ENCODE measurements at places on chromosomes 7 and 10.

- no peak for DNase-seq
Observed at GRCh38 chr10:31090894-31091607, 59.4 kb upstream of the ZNF438 start.

- no peak for DNase-seq
Observed at GRCh38 chr7:114095885-114096284, 177.1 kb upstream of the PPP1R3A start.

- no peak for DNase-seq
Observed at GRCh38 chr7:100352984-100353684, 4.8 kb upstream of the PILRB start.

GRCh38 chr7:29806208-29806994 lies at the start of gene WIPF3:
TSS of gene WIPF3 (plus strand) at chr7:29806508. CDS start at chr7:29834725, 28,217 bp downstream.
- DNase-seq: no peak

DNA sequence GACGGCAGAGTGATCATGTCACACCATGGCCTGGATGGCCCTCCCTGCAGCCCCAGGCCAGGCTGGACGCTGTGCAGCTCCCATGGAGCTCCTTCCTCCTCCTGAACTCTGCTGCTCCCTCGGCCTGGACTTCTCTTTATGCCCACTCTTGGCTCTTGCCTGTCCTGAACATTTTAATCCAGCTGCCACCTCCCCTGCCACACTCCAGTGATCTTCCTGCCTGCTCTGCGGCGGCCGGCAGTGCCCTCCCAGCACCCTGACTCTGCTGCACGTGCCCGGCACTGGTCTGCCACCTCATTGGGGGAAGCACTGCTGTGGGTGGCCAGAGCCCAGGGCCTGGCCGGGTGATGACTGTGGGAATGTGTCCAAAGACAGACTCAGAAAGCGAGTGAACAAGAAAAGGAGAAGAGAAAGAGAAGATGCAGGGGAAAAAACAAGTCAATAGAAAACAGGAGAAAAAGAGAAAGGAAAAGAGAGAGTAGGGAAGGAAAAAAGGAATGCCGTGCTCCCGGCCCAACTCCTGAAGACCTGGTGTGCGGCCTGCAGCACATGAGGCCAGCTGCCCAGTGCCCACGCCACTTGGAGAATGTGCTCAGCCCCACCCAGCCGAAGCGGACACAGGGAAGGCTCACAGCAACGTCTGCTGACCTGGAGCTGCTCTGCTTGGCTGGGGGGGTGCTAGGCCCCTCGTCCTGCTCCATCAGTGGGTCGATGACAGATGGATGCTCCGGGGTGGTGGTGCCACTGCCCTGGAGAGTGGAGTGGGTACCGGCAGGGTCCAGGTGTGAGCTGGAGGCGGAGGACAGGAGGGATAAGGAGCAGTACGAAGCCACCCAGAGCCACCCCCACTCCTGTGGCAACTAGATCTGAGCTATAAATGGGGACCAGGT lies 115.9 kb downstream of the DLG5 start:
- DNase-seq: no peak

DNA sequence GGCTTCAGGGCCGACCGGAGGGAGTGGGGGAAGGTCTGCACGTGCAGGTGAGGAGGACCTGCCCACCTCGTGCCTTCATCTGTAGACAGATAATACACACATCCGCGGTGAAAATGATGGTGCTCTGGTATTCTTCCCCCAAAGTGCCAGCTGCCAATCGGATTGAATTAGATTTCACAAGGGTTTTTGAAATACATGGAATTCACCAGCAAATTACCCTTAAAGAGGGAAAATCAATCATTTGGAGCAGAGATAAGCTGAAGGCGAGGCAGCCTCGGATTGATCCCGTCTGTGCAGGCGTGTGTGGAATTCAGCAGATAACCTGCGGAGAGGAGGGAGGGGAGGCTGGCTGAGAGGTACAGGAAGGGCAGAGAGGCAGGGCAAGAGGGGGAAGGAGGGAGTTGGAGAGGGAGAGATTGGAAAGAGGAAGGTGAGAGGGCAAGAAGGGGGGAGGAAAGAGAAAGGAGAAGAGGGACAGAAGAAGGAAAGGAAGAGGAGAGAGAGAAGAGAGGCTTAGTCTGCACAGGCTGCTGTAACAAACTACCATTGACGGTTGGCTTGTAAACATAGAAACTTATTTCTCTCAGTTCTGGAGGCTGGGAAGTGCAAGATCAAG lies 84.2 kb downstream of the C10orf105 start:
- no peak for DNase-seq

DNA sequence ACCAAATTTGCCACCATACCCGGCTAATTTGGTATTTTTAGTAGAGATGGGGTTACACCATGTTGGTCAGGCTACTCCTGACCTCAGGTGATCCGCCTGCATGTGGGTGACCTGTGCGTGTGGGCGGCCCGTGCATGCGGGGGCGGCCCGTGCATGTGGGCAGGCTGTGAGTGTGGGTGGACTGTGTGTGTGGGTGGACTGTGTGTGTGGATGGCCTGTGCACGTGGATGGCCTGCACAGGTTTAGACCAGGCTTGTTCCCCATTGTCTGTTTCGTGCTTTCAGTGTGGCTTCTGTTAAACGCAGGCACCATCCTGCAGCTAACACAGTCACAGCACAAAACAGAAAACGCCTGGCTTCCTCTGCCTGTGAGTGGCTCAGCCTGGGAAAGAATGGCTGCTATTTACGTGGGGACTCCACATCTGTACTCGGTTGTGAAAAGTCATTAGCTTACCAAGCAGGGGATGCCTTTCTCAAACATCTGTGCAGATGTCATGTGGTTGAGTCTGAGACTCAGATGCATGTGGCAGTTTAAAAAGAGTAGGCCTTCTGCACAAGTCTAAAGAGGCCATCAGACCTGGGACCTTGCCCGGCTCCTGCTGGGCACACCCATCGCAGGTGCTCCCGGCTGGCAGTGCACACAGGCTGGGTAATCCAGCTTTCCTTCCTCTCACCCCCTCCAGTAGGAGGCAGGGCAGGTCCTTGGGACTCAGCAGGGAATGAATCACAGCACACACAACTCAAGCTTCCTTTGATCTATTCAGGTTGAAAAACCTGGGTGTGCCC lies 91.6 kb downstream of the COBL start:
- DNase-seq: no peak

Measured in activated naive CD4-positive, alpha-beta T cell treated with Interleukin-2 at 50 U/mL for 16 hours (primary cell).